IMR-90 (cell line): ENCODE measurements at places on chromosomes 4 and X. TPM values are rescaled to one million over a fixed set of nuclear protein-coding genes. Genes with fewer than 3 reads are reported as not detected.

The USP51 gene
- 1.1 and 2.0 TPM in 2 replicates for total RNA-seq

DNA sequence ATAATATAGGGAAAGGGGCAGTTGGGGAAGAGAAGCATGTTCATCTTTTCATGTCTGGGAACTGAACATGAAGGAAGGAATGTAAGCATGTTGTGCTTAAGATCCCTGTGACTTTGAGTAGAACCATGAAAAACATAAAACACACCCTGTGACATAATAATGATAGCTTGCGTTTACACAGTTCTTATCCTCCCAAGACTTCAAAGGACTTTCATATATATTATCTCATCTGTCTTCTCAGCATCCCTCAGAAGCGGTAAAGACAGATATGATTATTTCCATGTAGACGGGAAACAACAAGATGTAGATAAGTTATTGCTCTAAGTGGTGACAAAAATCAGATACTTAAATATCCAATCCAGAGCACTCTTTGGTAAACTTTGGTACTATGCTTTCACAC, 3.3 kb upstream of the SH3RF1 start:
- no peak overlapping the region for H3K4me3 ChIP-seq
- H3K27ac ChIP-seq, result no peak overlapping the region
- DNase-seq, result no peak
- H3K27me3 ChIP-seq, result no peaks in the 10 kb centered on the region

The TAF7L gene
- 0.18 and 0.28 TPM in 2 replicates for total RNA-seq

DNA sequence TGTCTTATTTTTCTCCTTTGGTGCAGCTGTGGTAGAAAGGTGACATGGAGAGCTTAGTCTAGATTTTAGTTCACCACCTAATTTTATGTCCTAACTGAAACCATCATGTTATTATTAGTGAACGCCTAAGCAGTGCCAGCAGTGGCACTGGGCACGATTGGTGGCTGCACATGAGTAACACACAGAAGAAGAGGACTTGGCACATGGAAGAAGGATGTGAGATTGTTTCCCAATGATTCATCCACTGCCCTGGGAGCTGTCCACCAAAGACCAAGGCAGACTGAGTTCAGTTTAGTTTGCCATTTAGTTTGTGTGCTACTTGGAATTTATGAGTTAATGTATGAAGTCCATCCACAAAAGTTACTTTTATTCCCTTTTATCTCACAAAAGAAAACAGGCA, 68.1 kb upstream of the NAP1L5 start:
- no peaks in the 10 kb centered on the region; the same call in 1 of the 2 replicates for H3K4me1 ChIP-seq
- H3K27me3 ChIP-seq, result no peaks in the 10 kb centered on the region
- DNase-seq, result peak; percentile 84
- no peak overlapping the region for H3K27ac ChIP-seq
- H3K4me3 ChIP-seq, result no peak overlapping the region
- peaks cover 6% of the 10 kb centered on the region for H3K36me3 ChIP-seq

The CITED1 gene
- under 0.01 and 0.18 TPM in 2 replicates for total RNA-seq

The IL1RAPL1 gene
- total RNA-seq, result 9.0 and 12.5 TPM in 2 replicates

GRCh38 chr4:154135576-154135975, 346.7 kb upstream of the SFRP2 start:
- DNase-seq, result no peak
- no peak overlapping the region for H3K27ac ChIP-seq
- no peaks in the 10 kb centered on the region for H3K4me1 ChIP-seq
- H3K4me3 ChIP-seq, result no peak overlapping the region

The TRIM60 gene
- total RNA-seq, result not detected in 2 replicates

The PASD1 gene
- not detected in 2 replicates for total RNA-seq

- no peaks in the 10 kb centered on the region for H3K27me3 ChIP-seq
- no peak overlapping the region for H3K4me3 ChIP-seq
- H3K36me3 ChIP-seq, result no peaks in the 10 kb centered on the region
Measured at GRCh38 chr4:110675426-110675825, 52.5 kb upstream of the PITX2 start.

- H3K27me3 ChIP-seq, result no peaks in the 10 kb centered on the region
- peak; percentile 94 for DNase-seq
- H3K36me3 ChIP-seq, result peaks cover 1% of the 10 kb centered on the region; the same call in 1 of the 2 replicates
- peaks cover 18% of the 10 kb centered on the region for H3K4me1 ChIP-seq
Measured at GRCh38 chr4:76208005-76208765, 5.4 kb downstream of the SCARB2 start.

The GTPBP6 gene
- total RNA-seq, result 24.0 and 24.7 TPM in 2 replicates

DNA sequence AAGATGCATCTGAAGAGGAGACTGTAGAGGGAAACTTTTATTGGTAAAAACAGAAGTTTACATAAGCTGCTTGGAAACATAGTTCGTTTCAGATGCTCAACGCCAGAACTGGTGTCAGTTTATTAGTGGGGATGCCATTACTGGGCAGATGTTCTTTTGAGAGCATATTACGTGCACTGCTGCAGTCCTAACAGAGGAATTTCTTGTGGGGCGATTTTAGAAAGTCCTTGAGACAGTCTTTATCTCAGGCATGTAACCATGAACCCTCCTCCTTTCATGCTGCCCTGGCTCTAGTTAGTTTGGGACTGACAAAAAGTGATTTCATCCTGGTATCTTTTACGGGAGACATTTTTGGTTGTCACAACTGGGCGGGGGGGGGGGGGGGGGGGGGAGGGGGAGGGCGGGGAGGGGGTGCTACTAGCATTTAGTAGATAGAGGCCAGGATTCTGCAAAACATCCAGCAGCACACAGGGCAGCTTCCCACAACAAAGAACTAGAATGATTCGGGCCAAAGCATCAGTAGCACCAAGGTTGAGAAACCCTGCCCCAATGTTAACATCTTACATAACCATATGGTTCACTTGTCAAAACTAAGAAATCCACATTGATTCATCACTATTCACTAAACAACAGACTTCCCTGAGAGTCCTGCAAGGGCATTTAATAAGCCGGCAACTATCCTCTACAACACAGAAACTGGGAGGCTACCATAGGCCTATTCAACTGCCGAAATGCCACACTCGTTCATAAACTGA, 118.6 kb upstream of the FTHL17 start:
- H3K4me3 ChIP-seq, result no peak overlapping the region
- H3K27ac ChIP-seq, result no peak overlapping the region
- no peaks in the 10 kb centered on the region for H3K36me3 ChIP-seq
- H3K4me1 ChIP-seq, result no peaks in the 10 kb centered on the region
- no peak for DNase-seq
- no peaks in the 10 kb centered on the region for H3K27me3 ChIP-seq

DNA sequence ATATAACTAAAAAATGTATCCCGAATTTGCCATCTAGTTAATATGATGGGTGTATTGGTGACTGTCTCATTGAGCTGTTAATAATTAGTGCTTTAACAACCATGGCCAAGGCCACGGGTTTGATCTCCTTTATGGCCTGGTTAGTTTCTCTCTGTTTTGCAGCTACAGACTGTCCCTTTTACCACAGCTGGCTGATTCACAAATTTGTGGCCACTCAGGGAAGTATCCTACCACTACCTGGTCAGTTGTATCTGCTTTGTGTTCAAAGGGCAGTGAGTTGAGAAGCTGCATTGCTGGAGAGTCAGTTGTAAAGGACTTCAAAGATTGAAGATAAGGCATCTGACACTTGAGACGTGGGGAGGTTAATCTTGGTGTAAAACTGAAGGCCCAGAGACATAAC, 219.1 kb upstream of the BMP3 start:
- H3K36me3 ChIP-seq, result no peaks in the 10 kb centered on the region
- no peak overlapping the region for H3K27ac ChIP-seq
- H3K27me3 ChIP-seq, result no peaks in the 10 kb centered on the region
- no peak overlapping the region for H3K4me3 ChIP-seq
- H3K4me1 ChIP-seq, result no peaks in the 10 kb centered on the region
- DNase-seq, result no peak

DNA sequence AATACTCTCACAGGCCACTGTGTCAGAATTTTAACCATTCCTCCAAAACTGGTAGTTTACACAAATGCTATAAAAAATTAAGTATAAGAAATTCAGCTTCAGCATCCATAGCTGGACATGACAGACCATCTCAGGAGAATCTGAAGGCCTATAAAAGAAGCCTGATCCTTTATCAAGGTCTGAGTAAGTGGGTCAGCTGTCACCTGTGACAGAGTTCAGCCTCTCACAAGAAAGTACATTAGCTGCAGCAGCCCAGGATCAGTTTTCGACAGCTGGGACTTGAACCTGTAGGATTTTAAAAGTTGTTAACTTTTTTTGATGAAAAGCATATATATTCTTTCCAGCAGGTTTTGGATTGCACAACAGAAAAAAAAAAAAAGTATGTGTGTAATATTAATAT, 60.7 kb downstream of the PPP3CA start:
- no peak overlapping the region for H3K27ac ChIP-seq
- peaks cover 3% of the 10 kb centered on the region for H3K4me1 ChIP-seq
- H3K27me3 ChIP-seq, result no peaks in the 10 kb centered on the region
- DNase-seq, result no peak
- no peaks in the 10 kb centered on the region for H3K36me3 ChIP-seq
